ENCODE measurements at places on chromosomes 6 and 20.

- no peak for DNase-seq
Measured at GRCh38 chr6:112128208-112128607, 40.8 kb downstream of the FAM229B start.

- no peak for DNase-seq
Measured at GRCh38 chr20:51995551-51995951, 193.2 kb upstream of the SALL4 start.

DNA sequence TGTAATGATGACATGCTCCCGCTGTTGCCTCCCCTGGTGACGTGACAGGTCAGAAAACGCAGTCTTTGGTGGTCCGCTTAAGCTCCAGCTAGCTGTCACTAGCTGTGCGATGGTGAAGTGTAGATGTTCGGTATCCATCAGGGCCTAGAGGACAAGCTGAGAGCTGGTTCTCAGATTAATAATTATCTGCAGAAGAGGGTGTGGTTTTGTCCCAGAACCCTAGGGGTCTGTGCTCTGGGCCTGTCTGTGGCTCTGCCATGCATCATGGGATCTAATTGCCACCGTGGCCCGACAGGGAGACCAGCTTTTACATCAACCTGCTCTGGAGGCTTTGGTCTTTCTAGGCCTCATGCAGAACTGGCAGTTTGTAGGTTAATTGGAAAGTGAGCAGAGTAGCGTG is 34.1 kb downstream of the ERMARD start:
- no peak for DNase-seq

DNA sequence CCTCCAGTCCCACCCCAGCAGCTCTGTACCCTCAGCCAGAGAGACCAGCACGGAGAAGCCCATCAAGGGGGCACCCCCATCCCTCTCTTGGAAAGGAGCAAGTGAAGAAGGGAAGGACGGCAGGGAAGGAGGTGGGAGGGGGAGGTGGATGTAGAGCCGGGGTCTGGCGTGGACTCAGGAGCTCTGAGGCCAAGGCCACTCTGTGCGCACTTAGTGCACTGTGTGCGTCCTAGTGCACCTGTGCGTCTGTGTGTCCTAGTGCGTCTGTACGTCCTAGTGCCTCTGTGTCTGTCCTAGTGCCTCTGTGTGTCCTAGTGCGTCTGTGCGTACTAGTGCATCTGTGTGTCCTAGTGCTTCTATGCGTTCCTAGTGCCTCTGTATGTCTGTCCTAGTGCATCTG is 54.2 kb downstream of the DSTN start:
- no peak for DNase-seq

DNA sequence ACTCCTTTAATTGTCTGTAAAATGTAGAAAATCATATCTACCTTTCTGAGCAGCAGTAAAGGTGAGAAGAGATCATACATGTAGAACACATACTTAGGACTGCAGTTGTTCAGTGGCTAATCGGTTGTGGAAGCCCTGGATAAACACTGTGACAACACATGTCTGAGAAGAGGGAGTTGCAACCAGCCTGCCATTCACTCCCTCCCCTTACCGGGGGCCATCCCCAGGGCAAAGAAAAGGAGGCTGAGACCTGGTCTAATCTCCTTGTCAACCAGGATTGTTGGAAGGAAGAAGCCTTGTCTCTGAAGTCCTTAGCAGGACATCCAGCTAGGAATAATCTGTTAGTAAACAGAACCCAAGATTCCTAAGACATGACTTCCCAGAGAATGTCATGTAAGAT is 462.5 kb upstream of the AGPAT4 start:
- DNase-seq = no peak

DNA sequence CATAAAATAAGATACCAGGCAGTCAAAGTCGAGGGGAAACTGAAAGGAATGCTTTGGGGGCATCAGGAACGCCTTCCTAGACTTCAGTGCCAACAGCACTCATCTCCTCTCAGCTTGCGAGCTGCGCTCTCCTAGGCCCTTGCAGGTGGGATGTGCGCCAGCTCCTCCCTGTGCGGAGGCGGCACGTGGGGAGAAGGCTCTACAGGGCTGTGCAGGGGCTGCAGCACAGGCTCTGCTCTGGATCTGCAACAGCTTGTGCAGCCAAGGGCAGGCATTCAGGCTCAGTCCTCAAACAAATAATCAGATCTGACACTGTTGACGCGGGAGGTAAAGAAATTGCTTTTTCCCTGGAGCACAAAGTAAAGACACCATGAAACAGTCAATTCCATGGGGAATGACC is 144.8 kb downstream of the TTLL2 start:
- DNase-seq = no peak

DNA sequence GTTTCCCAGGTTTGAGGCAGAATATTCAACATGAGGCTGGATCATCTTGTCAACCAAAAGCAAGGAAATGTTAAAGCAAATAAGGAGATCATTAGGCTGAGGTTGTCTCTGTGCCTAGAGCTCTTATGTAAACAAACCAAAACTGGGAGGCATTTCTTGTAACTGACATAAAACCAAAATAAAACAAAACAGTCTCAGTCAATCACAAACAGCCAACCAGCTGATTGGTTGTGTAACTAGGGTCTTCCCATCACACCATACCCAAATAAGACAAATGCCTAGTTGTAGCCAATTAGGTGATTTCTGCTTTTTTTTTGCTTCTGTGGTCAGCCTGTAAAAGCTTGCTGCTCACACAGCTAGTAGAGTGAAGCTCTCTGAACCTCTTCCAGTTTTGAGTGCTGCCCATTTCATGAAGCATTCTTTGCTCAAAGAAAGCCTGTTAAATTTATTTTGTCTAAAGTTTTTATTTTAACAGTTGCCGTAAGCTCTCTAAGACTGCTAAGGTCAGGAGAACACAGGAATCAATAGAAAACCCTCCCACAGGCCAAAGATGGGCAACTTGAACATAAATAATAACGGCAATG is 8.9 kb upstream of the FITM2 start:
- DNase-seq = no peak

- DNase-seq = peak; percentile 82
Measured at GRCh38 chr6:47134476-47135189, 92.5 kb upstream of the ADGRF1 start.

GRCh38 chr20:59625214-59625922 is 21.0 kb downstream of the PHACTR3 start:
- DNase-seq = no peak

- DNase-seq = peak; percentile 45
Measured at GRCh38 chr6:124882579-124883393, 79.5 kb upstream of the RNF217 start.

GRCh38 chr20:51487076-51487475 is 55.4 kb downstream of the NFATC2 start:
- no peak for DNase-seq

- DNase-seq = no peak
Measured at GRCh38 chr6:154891901-154892300, 103.2 kb upstream of the TIAM2 start.

DNA sequence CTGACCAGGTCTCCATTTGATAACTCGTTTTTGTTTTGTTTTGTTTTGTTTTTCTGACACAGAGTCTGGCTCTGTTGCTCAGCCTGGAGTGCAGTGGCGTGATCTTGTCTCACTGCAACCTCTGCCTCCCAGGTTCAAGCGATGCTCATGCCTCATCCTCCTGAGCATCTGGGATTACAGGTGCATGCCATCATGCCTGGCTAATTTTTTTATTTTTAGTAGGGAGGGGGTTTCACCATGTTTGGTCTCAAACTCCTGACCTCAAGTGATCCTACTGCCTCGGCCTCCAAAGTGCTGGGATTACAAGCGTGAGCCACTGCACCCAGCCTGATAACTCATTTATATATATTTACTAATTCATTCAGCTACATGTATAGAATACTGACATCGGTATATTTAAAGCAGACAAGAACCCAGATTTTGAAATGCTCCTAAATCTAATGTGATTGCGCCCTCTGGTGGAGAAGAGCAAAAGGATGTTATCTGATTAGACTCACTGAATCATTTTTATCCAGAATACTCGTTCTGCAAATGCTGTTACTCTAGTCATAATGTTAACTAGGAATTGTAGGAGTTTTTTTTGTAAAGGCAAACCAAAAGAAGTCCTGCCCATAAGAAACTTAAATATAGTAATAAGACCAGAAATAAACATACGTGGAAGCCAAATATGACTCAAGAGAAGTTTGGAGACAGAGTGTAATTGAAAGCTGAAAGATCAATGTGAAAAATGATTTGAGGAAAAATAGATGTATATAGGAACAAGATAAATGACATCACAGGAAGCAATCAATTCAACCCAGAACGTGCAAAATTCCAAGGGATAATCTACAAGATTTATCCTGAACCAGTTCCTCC is 5.3 kb upstream of the COL12A1 start:
- DNase-seq = peak; percentile 67

GRCh38 chr20:57429580-57430200 is 38.5 kb downstream of the RBM38 start:
- peak; percentile 55 for DNase-seq

GRCh38 chr6:42963855-42964605 is 3.5 kb downstream of the GNMT start:
- peak; percentile 30 for DNase-seq

DNA sequence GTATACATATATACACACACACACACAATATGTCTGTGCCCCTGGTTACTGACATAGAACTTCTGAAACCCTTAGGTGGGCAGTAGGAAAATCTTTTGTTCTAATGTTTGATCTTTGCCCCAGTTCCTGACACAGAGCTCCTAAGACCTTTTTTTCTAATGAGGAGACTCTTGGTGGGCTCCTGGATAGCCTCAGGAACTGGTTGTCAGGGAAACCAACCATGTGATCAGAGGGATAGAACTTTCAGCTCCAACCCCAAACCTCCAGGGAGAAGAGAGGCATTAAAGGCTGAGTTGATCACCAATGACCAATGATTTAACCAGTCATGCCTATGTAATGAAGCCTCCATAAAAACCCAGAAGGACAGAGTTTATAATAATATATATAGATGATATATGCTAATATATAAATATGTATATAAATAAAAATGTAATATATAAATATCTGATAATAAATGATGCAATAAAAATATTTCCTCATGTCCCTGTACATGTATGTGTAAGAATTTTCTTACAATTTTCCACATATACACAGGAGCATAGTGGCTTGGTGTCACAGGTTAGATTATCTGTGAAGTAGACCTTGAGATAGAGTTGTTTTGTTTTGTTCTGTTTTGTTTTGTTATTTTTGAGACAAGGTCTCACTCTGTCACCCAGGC is 93.3 kb downstream of the GPX5 start:
- DNase-seq = no peak

GRCh38 chr20:17835240-17835933 is 133.2 kb downstream of the SNX5 start:
- peak; percentile 85 for DNase-seq

DNA sequence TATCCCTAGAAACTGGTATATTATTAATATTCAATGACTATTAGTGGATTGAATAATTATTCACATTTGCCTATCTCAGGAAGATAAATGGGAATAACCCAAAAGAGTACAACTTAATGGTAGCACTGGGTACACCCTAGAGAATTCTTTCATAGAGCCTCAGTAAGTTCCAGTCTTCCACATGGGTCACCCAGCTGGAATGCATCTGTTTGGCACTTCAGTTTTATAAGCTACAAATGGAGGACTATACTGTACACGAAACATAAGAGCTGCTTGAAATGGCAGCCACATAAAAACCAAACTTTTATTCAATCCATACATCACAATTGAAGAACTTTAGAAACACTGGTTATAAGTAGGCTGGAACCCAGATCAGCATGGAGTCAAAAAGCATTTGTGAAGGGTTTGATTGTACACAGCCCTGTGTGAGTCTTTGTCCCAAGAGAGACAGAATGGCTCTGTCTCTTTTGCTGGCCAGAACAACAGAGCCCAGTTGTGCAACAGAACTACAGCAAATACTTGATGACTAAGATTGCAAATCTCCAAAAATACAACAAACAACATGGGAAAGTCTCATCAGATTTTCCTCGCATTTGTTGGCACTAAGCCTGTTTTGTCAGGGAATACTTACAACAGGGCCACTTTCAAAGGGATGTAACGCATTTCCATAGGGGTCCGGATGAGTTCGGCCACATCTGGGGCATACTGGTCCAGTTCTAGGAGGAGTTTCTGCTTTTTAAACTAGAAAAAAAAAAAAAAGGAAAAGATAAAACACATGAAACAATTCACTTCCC is 39.5 kb downstream of the PIGU start:
- peak; percentile 75 for DNase-seq

DNA sequence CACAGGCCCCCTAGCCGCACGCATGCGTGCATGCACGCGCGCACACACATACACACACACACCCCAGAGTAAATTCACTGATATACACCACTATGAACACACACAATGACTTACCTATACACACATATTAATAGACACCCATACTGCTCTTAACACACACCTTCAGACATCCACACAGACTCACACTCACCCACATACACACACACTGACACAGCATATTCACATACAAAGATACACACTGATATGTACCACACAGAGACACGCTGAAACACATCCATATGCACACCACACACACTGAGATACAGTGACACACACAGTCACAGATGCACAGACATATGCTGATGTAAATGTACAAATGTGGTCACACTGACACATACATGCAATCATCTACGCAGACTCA is 5.6 kb downstream of the SGK2 start:
- DNase-seq = no peak

DNA sequence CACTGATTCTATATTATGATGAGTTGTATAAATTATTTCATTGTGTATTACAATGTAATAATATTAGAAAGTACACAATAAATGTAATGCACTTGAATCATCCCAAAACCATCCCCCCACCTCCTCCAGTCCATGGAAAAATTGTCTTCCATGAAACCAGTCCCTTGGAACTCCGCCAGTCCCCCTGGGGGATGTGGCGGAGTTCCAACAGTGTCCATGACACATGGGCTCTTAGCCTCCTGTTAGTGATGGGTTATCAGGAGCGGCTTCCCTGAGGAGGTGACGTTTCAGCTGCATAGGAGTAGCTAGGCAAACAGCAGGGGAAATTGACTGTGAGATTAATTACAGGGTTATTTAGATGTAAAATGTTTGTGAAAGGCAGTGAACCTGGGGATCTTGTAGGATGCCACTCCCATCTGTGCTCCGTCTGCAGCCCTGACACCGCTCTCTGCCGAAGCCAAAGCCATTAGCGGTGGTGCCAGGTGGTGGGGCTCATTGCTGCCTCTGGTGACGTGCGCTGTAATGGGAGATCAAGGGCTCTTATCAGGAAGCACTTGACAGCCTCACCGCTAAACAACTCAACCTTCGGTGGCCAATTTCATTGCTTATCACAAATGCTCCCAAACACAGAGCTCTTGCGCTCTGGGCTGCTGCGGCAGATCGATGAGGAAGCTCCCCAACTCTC is 81.6 kb upstream of the MC3R start:
- no peak for DNase-seq

- peak; percentile 37 for DNase-seq
Measured at GRCh38 chr6:121670511-121670910, 235.1 kb downstream of the GJA1 start.

DNA sequence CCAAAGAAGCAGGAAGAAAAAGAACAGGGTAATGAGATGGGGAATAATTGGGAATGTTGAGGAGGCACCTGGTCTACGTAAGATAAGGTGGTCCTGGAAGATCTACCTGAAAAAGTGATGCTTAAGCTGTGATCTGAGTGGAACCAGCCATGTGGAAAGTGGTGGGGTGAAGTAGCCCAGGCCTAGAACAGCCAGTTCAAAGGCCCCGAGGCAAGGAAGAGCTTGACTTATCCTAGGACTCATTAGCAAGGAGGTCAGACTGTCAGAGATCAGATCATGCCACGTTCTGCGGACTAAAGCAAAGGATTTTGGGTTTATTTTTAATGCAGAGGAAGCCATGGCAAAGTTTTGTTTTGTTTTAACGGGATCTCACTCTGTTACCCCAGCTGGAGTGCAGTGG is 5.1 kb downstream of the SYCP2L start:
- DNase-seq = no peak

Measured in HFFc6 (cell line).